Activated T-helper 9 cell treated with anti-CD3 and anti-CD28 coated beads, Interleukin-2, amount 50 U/mL, for 16 hours (primary cell): ENCODE measurements at places on chromosomes 2 and 18.
A peak's percentile ranks its signal among the peaks of the same experiment; 100 is the strongest.

- DNase-seq, result no peak
Measured at GRCh38 chr2:148483665-148484064, 160.9 kb upstream of the EPC2 start.

DNA sequence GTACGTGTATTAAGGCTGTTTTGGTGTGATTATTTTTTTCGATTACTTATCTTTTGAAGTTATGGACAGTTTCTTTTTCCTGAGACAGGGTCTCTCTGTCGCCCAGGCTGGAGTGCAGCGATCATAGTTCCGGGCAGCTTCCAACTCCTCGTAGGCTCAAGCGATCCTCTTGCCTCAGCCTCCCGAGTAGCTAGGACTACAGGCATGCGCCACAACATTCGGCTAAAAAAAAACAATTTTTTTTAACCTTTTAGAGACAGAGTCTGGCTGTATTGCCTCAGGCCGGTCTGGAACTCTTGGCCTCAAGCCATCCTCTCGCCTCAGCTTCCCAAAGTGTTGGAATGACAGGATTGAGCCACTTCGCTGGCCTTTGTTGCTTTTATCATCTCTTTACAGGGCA lies 945 bp downstream of the HAT1 start:
- DNase-seq, result no peak

DNA sequence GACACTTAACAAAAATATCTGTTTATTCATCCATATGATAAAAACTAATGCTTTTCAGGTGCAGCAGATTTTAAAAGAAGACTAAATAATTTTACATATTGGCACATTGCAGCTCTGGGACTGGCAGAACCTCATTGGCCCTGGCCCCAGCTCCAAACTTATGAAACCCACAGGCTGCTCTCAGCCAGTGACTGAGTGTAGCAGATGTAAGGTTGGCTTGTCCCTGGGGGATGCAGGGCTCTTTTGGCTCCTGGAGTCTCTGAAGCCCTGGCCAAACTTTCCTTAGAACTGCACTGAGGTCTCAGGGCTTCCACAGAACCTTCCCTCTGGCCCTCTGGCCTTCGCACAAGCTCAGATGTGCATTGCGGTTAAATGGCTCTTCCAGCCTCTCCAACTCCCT lies 725.0 kb upstream of the SOX11 start:
- no peak for DNase-seq

DNA sequence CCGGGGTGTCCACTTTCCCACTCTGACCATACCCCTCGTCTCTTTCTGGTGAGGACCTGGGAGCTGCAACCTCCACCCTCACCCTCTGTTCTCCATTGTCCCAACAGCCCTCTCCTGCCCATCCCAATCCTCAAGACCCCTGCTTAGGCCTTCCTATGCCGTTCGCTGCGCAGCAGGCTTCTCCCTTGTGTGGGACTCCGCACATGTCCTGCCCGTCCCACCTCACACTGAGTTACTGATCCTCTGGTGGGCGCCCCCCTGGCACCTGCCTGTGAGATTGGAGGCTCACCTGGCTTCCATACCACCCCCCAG lies 119.5 kb upstream of the SNTG2 start:
- DNase-seq, result no peak

DNA sequence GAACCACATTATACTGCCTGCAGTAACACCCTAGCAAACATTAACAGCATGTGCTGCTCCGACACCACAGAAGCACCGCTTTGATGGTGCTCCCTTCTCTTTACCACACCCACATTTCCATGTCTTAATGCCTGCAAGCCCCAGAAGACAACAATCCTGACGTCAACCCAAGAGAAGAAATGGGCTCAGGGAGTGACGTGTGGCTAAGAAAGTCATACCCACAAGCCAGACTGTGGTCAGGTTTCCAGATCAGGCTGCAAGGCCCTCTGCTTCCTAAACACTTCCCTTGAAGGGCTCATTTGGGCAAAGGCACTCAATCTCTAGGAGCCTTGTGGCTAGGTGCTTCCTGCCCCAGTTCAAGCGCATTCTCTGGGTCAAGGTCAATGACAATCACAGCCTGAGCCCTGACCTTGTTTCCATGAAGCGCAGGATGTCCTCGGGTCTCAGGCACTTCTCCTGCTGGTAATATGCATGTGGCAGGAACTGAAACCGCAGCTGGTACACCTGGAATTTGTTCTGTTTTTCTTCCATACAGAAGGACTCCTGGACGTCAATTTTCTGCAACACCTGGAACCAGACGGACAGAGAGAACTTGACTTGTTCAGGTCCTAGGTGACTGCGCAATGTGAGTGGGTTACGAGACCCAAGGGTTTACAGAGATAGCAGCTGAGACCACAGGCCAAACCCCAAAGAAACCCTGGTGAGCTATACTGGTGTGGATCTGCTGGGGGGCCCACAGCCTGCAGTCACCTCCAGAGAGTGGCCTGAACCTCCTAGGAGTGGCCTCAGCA lies 67.2 kb downstream of the POLR1A start:
- DNase-seq, result peak; percentile 55

DNA sequence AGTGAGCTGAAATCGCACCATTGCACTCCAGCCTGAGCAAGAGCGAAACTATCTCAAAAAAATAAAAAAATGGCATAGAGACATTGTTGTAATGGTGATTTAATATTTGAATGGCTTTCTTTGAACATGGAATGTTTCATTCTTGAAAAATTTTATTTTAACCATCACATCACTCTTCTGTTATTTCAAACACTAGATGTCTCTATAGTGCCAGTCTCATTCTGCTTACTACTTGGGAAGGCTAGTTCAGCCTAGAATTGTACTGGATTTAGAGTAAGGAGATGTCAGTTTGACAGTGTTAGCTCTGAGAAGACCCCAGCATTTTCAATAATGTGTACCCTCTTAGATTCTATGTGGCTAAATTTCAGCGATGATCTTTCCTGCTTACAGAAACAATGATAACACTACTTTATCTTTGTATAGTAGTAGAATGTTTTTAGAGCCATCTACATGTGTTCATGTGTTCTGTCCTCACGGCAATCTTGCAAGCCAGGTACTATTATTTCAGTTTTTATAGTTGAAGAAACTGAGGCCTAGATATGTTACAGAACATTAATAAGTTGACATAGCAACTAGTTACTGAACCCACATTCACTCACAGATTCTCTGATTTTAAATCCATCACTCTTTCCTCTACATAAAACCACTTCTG lies 142.9 kb upstream of the ZSWIM2 start:
- DNase-seq, result no peak

DNA sequence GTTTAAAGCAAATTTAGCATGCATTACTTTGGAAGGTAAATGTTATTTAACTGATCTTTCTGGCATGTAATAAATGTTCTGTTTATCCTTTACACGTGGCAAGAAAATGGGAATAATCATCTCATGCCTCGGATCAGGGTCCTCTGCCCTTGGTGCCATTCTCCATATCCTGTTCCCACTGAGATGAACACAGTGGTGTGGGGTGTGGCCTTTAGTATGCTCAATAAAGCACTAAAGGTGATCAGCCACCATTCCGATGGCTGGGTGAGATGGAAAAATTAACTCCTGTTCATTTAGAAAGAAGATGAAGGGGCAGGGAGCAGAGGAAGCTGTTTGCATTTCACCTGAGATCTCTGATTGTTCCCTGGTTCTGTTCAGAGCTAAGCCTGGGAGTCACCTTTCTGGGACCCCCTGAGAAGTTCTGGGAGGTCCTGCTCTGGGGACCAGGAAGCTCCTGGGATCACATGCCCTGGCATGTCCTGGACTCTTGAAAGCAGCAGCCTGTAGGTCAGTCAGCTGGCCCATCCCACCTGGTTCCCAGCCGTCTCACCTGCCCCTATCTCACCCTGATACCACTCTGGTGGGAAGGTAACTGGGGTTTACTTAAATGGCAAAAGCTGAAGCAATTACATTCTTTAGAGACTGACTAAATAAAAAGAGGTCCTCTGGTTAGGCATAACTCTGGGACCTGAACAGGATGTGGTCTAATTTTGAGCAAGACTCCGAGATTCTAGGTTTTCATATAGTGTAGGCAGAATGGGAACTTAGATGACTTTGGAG lies 288.9 kb upstream of the EPAS1 start:
- no peak for DNase-seq

DNA sequence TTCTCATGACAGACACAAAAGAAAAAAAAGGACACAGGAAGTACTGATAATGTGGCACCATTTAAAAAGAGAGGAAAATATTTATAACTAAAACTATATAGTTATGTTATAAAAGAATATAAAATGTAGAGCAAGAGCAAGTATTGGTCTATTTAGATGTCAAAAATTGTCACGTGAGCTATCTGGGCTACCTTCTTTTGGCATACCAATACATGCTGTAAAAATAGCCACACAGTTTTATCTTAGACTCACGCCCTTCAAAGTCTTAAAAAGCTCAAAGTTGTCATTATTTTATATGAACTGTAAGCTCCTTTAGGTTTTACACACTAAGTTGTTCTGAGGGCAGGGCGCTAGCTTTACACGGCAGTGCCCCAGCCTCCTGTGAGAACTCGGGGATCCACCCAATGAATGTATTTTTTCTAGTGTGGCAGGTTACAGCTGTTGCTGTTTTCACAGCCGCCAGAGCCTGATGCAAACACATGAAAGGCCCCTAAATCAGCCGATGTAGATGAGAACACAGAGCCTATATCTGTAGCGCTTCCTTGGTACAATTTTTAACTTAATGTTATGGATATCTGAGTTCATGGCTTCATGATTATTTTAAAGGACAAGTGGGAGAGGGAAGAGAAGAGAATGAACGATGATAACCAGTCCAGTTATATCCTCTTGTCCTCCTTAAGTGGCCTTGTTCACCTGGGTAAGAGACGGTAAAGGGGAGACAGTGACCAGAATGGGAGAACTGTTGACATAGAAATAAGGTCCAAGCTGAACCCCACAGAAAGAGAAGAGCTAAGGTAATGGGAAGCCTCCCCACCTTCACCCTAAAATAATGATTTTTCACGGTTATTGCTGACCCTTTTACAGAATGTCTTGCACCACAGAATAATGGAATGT lies 130.8 kb downstream of the CACNB4 start:
- DNase-seq, result no peak

DNA sequence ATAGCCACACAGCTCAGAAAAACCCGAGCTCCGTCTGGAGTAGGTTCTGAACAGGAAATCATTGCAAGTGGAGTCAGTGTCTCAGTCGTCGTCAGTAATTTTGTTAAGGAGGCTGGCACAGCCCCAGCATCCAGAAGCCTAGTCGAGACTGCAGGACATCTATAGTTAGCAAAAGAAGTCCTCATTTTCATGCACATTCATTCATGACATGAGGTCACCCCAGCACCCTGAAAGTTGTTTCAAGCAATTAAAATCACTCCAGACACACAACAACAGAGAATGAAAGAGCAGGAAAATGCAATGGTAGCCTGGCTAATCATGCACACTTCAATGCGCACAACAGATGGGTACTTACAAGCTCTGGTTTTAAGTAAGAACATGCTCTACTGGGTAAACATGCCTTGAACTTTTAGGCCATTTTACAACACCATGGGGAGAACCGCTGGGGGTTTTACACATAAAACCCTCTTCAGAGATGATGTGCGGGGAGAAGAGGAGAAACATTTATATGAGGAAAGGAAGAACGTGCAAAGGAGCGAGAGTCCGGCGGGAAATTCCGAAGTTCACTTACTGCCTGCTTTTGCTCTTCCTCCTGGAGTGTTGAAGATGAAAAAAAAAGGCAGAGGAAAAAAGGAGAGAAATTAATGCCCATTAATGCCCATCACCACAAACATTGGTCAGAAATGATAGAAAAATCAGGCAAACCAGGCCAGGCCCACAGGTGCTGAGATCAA lies 77.4 kb upstream of the DNMT3A start:
- no peak for DNase-seq
